ENCODE measurements at places on chromosomes 4 and X.
A peak's percentile ranks its signal among the peaks of the same experiment; 100 is the strongest.

GRCh38 chr4:168633496-168633895 is 136.6 kb downstream of the PALLD start:
- no peak for DNase-seq

- DNase-seq = no peak
These were observed 4.5 kb downstream of the HHIP start for GRCh38 chr4:144650311-144651005.

GRCh38 chr4:88457307-88458103 is 586 bp downstream of the HERC5 start:
- DNase-seq = peak; percentile 45

DNA sequence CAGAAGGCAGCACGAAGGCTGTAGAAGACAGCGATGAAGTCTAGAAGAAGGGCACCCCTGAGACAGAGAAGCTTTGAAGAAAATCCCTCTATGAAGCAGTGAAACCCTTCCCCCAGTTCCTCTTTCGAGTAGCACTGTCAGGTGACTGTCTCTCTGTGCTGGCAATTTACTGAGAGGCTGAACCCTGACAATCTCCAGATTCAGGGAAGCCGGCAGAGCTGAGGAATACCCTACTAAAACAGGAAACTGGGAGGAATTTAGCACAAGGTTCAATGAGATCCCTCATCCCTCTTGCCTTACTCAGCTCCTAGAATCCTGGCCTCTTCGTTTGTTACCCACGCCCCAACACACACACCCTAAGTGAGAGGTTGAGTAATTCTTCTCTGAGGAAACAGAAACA is 239.7 kb upstream of the NOCT start:
- no peak for DNase-seq

- peak; percentile 0 for DNase-seq
These were observed 471.3 kb downstream of the TECRL start for GRCh38 chr4:63937961-63938360.

GRCh38 chr4:156970501-156971164 is 966 bp downstream of the PDGFC start:
- DNase-seq = peak; percentile 66

DNA sequence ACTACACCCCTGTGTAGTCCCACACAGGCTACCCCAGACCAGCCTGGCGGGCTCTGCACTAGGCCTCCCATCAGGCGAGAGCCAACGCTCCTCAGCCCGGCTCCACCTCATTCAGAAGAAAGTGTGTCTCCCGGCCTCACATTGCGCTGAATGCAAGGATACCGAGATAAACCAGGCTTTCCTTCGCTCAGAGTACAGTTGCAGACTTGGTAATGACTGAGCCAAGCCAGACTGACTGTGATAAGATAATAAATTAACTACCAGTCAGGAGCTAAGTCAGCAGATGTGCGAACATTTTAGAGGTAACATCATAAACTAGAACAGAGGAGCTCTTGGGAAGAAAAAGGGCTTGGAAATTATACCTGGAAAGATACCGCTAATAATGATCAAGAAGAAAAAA is 397.6 kb downstream of the TRIML1 start:
- no peak for DNase-seq

DNA sequence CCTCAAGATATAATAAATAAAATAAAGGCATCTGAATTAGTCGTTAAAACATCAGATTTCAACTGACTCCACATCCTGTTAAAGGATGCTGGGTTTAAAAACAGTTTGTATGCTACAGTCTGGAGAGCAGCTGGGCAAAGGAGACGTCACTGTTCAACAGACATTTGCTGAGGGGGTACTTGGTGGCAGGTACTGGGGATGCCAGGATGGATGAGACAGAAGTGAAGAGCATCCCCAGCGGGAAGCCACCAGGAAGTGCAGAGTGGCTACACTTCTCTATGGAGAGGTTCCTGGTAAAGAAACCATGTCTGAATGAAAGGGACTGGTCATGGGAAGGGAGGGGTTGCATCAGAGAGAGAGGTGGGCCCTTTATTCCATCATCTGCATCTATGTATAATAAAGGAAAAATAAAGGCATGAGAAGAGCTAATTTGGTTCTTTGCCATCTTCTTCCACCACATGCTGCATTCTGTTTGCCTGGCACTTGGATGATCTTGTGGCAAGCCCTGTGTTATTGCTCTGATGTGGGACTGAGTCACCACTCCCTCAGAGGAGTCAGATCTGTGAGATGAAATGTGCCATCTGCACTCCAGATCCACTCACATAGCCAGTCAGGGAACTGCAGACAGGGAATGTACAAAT is 145.0 kb downstream of the SOWAHB start:
- peak; percentile 77 for DNase-seq

DNA sequence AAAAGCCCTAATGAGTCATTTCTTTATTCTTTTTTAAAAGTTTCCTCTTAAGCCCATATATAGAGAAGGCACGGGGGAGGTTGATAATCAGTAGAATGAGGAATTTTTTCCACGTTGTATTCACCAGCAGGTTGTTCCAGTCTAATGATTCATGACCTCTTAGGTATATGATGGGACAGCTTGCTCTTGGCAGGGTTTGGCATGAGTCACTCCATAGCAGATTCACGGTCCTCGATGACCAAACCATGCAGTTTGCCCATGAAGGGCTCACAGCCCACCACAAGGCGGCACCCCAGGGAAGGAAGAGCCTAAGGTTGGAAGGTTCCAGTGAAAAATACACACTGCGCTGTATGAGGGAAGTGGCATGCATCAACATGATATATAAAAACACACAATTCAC is 623.8 kb upstream of the DIPK2B start:
- DNase-seq = peak; percentile 77

GRCh38 chrX:107851215-107851614 is 25.5 kb downstream of the MID2 start:
- DNase-seq = peak; percentile 20

- no peak for DNase-seq
These were observed 1.1 kb downstream of the LIN54 start for GRCh38 chr4:83009529-83009928.

DNA sequence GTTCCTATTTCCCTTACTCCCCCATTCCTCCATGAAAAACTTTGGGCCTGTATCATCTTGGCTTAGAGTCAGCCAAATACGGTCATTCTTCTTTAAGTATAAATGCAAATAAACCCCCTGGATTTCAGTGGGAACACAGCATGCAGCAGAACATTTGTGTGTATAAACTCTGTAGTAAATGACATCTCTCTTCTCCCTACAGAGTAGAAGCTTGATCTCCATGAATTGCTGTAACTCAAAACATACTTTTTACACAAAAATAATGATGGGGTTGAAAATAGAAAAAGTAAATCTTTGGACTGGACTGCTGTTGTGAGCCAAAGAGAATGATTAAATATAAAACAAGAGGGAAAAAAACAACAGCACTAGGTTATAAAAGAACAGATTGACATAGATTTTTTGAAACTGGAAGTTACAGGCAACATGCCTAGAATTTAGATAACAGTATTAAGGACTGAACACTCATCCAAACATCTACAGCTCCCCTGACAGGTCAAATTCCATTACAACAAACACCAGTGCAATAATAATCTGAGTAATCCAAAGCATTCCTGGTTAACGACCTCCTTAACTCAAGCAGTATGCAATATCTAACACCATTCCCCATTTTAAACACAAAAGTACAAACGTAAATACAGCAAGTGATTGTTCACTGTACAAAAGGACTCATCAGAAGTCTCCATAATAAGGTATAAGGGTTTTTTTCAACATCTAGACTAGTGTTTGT is 30.7 kb downstream of the TSPAN5 start:
- DNase-seq = peak; percentile 34

GRCh38 chrX:132330156-132330729 is 111.0 kb upstream of the RAP2C start:
- DNase-seq = no peak

DNA sequence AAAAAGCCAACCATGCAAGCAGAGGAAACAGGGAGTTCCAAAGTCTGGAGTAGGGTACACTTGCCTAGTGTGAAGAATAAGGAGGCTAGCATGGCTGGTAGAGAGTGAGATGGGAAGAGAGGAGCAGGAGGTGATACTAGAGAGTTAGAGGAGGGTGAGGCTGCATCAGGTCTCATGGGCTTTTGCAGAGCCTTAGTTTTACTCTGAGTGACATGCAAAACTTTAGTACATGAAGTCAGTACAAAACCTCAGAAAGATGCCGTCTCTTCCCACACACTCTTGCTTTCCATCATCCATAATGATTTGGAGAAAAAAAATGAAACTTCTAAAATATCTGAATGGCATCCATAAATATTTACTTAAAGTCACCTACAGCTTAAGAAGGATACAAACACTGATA is 5.0 kb downstream of the OPRPN start:
- DNase-seq = no peak

DNA sequence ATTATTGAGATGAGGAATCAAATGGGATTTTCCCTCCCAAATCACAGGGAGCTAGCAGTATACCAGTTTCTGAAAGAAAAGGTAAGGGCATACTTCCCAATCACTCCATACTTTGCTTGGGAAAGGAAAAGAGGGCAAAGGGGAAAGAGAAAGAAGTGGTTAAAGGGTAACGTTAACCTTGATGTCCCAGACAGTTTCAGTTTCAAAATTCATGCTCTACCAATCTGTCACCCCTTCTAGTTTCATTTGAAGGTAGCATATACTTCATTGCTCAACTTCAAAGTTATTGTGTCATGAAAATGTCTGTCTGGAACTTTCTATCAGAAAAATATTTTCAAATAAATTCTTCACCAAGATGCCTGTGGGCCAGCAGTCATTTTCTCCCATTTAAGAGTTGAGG is 16.0 kb downstream of the TNMD start:
- DNase-seq = no peak

- DNase-seq = peak; percentile 32
These were observed 180.7 kb upstream of the PGRMC2 start for GRCh38 chr4:128468123-128468989.

GRCh38 chrX:51463322-51463721 is 33.1 kb downstream of the NUDT11 start:
- no peak for DNase-seq

- DNase-seq = no peak
These were observed 136.6 kb upstream of the SPRY1 start for GRCh38 chr4:123259676-123260646.

DNA sequence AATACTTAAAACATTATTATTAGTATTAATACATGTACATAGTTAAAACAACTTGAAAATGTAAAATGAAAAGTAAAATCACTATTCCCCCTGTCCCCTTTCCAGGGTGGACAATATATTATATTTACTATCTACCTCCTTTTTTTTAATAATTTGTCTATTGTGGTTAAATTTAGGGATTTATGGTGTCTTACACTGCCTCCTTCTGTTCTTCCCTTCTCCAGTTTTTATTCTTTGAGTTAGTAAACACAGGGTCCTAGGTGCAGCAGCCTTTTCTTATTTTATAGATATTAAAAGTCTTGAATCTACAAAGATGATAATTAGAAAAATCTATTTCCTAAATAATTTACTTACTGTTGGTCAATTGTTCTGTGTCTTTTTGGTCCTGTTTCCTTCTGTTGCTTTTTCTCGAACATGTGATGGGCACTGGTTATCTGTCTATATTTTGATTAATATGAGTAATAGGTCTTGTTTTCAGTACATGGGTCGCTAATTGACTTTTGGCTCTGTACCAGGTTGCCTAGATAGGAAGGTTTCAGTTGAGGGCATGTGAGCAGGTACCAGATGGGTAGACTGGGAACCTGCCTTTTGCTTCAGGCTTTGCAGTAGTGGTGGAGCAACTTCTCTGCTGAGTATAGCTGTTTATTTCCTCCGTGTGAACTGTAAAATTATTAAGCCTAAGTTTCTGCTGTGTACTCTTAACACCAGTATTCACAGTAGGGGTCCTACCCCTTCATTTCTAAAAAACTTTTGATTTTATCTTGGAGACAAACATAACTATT is 1.1 kb downstream of the NUDT9 start:
- peak; percentile 24 for DNase-seq

DNA sequence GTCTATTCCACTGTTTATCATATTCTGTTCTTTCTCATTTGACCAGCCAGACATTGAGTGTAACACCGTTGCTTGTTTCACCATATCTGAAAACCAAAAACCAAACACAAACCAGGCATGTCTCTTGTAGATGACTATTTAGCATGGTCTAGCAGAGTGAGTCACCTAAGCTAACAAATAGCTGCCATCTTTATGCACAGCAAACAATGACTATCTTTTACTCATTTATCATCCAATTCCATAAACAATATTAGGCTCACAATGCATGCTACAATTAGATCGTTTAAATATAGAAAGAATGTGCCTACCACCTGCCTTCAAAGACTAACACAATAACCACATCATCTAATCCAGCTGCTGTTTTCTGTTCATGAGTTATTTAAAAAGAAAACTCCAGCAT is 495.4 kb downstream of the PCDH19 start:
- no peak for DNase-seq

DNA sequence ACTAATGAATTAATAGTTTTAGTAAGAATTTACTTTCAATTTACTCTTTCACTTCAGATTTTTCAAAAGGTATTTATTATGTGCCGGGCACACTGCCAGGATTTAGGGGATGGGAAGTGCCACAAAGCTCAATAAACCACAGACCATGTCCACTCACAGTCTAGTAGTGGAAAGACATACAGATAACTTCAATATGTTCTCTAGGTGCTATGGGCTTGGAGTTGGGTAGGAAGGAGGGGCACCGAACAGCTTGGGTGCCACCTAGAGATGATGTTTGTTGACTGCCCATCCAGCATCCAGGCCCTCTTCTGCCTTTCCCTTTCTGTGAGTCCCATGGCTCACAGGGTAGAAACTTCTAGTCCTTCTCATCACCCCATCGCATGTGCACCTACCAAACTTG is 17.8 kb downstream of the MFAP3L start:
- DNase-seq = peak; percentile 9

- DNase-seq = peak; percentile 54
These were observed 191.4 kb downstream of the SPRY1 start for GRCh38 chr4:123587983-123588494.

- DNase-seq = no peak
These were observed 928.1 kb downstream of the FAT4 start for GRCh38 chr4:126242679-126243390.

DNA sequence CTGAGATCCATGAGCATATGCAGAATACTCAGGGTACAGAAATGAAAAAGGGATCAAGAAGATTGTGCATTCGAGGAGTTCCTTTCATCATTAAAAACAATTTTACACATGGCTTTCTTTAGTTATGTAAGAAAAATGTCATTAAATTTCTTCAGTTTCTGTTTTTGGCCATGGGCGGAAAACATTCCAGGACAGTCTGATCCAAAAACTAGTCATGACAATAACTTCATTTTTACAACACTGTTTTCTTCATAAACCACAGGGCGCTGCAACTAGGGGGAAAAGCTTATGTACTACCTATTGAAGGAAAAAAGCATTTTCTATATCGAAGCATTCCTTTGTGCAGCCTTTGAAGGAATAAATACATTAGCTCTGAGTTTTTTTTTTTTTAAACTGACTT is 28.2 kb downstream of the IL13RA1 start:
- no peak for DNase-seq

Data from RWPE1 (cell line).